Karpas-422 (cell line): ENCODE measurements at places on chromosomes 11 and 22. TPM values are rescaled to one million over a fixed set of nuclear protein-coding genes. Genes with fewer than 3 reads are reported as not detected.

SHISAL1 gene
- not detected in 2 replicates for total RNA-seq

MUC5AC gene
- total RNA-seq: not detected in 2 replicates

MMP12 gene
- total RNA-seq: not detected in 2 replicates

TUBGCP6 gene
- 16.9 and 32.5 TPM in 2 replicates for total RNA-seq

DMC1 gene
- 3.8 and 26.0 TPM in 2 replicates for total RNA-seq

C11orf97 gene
- not detected in 2 replicates for total RNA-seq

MRGPRX3 gene
- total RNA-seq: not detected in 2 replicates

PRODH gene
- not detected in 2 replicates for total RNA-seq

RFPL3 gene
- total RNA-seq: not detected in 2 replicates

TMEM132A gene
- total RNA-seq: 1.6 and 5.2 TPM in 2 replicates

CDCA5 gene
- total RNA-seq: 24.3 and 28.2 TPM in 2 replicates

MOGAT2 gene
- total RNA-seq: not detected in 2 replicates
